ENCODE measurements at places on chromosomes 5 and 9.

- DNase-seq = no peak
Measured at GRCh38 chr9:114017741-114018715, 60.1 kb downstream of the AMBP start.

DNA sequence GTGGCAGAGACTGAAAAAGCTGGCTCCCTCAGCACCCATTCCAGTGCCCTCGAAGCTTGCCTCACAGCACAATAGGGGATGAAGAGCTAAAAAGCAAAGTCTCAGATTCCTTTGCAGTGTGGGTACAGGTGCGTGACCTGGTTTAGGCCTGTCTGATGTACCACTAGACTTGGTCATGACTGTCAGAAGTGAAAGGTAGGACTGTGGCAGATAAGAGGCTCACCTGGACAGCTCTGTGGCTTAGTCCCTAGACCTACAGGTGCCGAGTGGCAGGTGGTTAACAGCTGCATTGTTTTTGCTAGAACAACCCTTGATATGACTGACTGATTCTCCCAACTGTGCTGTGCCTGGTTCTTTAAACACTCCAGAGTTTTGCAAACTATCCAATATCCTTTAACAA lies 14.7 kb upstream of the SFXN1 start:
- DNase-seq = no peak

GRCh38 chr9:87886210-87886932 lies 3.7 kb downstream of the SPATA31E1 start:
- no peak for DNase-seq

DNA sequence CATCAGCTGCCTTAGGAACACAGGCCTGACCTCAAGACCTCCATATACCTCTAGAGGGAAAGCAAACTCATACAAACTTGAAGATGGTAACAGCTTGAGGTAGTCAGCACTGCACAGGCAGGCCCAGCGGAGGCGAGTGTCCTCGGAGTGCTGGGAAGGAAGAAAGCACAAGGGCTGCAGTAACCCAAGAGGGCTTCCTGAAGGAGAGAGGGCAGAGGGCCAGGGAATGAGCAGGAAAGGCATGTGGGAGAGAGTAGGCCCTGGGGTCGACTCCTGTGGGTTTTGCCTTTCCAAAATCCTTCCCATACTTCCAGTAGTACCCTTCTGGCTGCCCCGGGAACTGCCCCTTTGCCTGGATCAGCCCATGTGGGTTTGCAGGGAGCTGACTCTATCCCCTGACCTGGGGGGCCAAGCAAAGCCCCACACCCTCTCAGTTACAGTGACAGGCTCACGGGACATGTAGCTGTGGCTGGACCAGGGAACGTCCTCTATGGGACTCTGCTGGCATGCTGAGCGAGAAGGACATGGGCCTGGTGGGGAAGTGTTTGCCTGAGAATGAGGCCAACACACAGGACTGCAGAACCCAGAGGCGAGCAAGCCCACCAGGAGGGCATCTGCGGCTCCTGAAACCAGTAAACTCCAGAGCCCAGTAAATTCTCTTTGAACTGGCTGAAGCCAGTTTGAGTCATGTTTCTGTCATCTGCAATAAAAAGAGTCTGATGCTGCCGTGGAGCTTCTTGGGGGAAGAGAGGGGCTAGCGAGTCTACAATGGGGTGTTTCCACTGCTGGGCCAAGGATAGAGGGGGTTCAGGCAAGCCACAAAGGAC lies 64.1 kb downstream of the COL23A1 start:
- no peak for DNase-seq

DNA sequence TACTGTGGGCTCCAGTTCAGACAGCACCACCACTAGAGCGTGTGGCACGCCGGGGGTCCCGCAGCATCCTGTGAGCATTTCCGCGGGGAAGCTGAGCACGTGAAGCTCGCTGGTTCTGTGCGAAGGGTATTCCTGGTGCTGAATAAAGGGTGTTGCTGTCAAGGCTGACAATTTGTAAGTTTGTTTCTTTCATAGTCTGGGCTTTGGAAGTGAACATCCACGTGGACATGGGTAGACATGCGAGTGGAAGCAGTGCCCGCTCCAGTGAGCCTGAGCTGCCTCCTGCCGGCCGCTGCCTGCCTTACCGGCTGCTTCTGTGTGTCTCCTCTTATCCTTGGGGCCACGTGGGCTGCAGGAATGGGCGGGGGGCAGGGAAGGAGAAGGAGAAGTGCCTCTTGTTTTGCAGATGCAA lies 14.7 kb downstream of the NDUFS6 start:
- no peak for DNase-seq

GRCh38 chr5:32358611-32359010 lies 45.9 kb upstream of the MTMR12 start:
- DNase-seq = no peak

GRCh38 chr5:9197881-9198260 lies 348.0 kb downstream of the SEMA5A start:
- no peak for DNase-seq

- DNase-seq = no peak
Measured at GRCh38 chr5:41925555-41925951, 472 bp downstream of the FBXO4 start.

DNA sequence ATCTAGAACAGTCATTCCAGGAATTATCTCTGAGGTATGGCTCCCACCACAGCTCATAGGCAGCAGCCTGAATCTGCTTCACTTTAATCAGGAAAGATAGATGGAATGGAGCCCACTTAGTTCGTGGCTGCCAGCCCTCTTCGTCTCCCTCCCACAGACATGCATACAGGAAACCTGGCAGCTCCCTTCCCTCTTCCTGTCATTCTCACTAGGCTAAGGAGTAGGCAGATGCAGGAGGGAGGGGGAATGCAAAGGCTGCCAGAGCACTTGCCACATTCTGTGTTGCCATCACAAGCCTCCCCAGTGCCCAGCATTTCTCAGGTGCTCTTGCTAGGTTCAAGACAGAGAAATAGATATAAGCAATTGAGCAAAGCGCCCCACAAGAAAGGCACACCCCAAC lies 378.9 kb downstream of the ELAVL2 start:
- no peak for DNase-seq

DNA sequence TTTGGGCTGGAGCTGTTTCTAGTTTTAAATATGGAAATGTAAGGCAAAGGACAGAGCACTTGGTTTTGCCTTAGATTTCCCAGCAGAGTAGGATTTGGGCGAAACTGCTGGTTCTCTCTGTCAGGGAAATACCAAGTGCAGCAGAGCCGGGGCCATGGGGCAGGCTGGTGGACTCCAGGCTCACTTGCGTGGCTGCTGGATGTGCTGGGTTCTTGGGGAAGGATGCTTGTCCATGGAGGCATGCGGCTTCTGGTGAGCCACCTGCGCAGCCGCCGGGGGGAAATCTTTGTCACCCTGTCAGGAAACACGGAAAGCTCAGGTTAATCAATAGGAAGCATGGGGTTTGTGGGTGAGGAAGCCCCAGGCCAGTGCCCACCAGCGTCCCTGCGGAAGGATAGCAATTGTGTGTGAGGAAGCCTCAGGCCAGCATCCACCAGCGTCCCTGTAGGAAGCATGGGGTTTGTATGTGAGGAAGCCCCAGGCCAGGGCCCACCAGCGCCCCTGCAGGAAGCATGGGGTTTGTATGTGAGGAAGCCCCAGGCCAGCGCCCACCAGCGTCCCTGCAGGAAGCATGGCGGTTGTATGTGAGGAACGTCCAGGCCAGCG lies 80.1 kb downstream of the DAP start:
- no peak for DNase-seq

DNA sequence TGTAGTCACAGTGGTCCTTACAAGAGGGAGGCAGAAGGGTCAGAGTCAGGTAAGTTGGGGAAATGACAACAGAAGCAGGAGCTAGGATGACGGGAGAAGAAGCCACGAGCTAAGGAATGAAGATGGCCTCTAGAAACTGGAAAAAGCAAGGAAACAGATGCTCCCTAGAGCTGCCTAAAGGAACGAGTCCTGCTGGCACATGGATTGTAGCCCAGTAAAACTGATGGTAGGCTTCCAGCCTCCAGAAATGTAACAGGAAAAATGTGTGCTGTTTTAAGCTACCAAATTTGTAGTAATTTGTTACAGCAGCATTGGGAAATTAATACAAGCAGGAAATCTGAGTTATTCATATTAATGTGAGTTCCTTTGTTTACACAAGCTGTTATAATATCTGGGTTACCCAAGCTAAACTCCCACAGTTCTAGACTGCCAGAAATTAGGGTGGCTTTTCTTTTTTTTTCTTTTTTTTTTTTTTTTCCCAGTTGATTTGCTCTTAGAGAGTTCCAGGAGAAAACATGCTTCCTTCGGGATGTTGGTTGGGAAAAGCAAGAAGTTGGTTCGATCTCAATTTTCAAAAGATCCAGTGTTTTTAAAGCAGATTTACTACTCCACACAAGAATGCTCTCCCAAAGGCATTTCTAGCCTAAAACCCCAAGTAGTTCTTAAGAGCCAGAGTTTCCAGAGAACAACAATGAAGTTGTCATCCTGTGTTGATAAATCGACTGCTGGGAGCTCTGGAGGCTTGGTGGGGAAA lies 400.0 kb upstream of the SLC24A2 start:
- DNase-seq = no peak

- no peak for DNase-seq
Measured at GRCh38 chr5:545641-546375, 21.6 kb upstream of the SLC9A3 start.

DNA sequence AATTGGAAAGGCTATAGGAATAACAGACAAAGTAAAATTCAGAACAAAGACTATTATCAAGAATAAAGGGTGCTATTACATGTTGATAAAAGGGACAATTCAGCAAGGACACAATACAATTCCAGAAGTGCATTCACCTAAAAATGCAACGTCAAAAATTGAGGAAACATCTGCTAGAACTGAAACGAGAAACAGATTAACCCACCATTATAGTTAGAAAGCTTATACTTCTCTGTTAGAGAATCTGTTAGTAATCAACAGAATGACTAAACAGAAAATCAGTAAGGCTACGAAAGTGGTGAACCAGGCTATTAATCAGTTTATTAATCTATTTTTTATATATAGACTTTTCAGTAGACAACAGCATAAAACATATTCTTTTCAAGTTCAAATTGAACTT lies 14.8 kb downstream of the FCN1 start:
- DNase-seq = no peak

- DNase-seq = no peak
Measured at GRCh38 chr5:173973616-173973969, 15.4 kb upstream of the C5orf47 start.

GRCh38 chr9:33287087-33287490 lies 3.2 kb upstream of the NFX1 start:
- DNase-seq = peak; percentile 48

DNA sequence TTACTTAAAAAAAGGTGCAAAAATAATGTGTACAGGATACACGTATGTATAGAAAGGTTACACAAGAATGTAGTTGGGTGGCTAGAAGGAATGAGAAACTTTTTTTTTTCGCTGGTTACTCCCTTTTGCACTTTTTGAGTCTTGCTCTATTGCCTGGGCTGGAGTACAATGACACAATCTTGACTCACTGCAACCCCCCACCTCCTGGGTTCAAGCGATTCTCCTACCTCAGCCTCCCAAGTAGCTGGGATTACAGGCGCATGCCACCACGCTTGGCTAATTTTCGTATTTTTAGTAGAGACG lies 15.8 kb downstream of the FBXW11 start:
- DNase-seq = no peak

DNA sequence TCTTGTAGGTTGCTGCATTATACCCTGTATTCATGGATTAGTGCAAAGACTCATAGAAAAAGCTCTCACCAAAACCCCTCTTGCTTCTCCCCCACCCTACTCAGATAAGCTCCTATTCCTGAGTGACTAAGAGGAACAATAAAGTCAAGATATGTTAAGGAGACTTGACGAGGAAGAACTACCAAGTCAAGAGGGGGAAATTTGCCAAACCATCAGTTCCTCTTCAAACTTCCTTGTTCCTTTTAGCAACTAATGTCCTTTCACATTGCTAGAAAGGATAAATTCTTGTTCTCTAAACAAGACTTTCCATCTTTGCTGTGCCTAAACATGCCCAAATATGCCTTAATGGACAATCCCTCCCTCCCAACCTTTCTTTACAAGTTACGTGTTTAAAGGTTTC lies 27.0 kb downstream of the CNOT8 start:
- no peak for DNase-seq

- no peak for DNase-seq
Measured at GRCh38 chr5:82387001-82387818, 109.1 kb upstream of the RPS23 start.

DNA sequence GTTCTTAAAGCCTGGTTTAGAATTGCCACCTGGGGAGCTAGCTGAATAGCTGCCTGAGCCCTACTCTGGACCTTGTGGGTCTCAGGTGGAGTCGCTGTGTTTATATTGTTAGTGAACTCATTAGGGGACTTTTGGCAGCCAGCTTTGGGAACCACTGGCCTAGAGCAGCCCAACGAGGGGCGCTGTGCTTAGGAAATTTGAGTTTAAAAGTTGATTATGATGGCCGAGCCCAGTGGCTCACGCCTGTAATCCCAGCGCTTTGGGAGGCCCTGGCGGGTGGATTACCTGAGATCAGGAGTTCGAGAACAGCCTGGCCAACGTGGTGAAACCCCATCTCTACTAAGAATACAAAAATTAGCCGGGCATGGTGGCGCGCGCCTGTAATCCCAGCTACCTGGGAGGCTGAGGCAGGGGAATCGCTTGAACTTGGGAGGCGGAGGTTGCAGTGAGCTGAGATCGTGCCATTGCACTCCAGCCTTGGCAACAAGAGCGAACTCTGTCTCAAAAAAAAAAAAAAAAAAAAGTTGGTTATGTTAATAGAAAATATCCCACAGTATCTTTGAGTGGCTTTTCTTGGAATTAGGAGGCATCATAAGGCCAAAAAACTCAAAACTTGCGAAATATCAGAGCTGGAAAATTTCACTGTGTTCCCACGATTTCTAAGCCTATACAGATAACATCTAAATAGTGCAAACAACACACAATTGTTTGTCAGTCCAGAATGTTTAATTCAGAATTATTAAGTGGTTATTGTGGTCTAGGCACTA lies 809 bp downstream of the MCCC2 start:
- DNase-seq = no peak

- DNase-seq = no peak
Measured at GRCh38 chr9:14424289-14424688, 110.3 kb upstream of the NFIB start.

GRCh38 chr9:8254541-8254940 lies 455.0 kb upstream of the DMAC1 start:
- no peak for DNase-seq

- no peak for DNase-seq
Measured at GRCh38 chr5:44845777-44846176, 37.0 kb downstream of the MRPS30 start.
